ENCODE measurements at places on chromosomes 7 and 10.

GRCh38 chr7:81499262-81500116, 270.4 kb downstream of the HGF start:
- peak; percentile 83 for DNase-seq

GRCh38 chr7:151076863-151077704, 3.5 kb downstream of the FASTK start:
- peak; percentile 53 for DNase-seq

- DNase-seq = peak; percentile 67
Observed at GRCh38 chr7:31027161-31027965, 24.7 kb upstream of the ADCYAP1R1 start.

DNA sequence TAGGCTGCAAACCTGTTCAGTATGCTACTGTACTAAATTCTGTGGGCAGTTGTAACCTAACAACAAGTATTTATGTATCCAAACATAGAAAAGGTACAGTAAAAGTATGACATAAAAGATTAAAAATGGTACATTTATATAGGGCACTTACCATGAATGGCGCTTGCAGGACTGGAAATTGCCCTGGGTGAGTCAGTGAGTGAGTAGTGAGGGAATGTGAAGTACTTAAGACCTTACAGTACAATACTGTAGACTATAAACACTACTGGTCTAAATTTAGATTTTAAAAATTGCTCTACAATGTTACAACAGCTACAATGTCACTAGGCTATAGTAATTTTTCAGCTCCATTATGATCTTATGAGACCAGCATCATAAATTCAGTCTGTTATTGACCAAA, 146.0 kb upstream of the GNAI1 start:
- no peak for DNase-seq

- no peak for DNase-seq
Observed at GRCh38 chr10:128058106-128058749, 68.0 kb downstream of the MKI67 start.

DNA sequence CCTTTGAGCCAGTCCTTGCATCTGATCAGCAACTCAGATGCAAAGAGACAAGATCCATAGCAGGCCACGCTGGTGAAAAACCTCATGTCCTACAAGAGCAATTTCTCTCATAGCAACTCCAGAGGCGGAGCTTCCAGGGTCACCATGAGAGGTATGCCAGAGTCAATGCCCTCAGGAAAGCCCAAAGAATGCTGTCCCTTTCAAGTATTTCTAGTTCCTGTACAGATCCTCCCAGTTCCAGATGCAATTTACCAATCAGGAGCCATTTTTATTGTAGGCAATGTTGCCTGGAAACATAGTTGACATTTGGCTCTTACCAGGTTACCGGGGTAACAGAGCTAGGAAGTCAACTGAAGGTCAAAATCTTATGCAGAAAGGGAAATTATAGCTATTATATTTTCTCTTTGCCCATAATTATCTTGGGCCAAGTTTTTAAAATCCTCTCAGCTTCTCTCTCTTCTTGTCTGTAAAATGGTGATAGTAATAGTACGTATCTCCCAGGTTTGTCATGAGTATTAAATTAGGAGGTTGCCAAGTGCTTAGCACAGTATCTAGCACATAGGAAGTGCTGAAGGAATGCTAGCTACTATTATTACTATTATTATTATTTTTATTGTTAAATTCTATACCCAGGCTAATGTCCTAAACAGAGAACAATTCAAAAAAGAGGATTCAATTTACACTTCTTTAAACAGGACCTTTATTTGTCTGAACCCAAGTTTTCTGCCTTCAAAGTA, 46.3 kb upstream of the TM9SF3 start:
- DNase-seq = peak; percentile 69

DNA sequence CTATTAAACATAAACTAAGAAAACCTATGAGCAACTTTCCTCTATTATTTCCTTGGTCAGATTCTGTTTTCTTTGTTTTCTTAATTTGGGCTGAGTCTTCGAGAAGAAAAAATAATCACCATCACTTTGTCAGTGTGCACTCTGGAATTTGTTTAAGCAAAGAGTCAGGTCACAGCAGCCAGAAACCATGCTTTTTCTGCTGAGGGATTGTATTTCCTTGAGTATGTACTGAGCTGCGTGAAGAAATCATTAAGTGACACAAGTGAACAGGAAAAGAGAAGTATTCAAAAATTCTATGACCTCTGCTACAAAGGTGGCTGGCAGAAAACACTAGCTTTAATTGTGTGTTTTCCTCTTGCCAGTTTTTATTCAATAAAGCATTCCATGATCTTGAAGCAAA, 249.6 kb downstream of the VTI1A start:
- DNase-seq = no peak

DNA sequence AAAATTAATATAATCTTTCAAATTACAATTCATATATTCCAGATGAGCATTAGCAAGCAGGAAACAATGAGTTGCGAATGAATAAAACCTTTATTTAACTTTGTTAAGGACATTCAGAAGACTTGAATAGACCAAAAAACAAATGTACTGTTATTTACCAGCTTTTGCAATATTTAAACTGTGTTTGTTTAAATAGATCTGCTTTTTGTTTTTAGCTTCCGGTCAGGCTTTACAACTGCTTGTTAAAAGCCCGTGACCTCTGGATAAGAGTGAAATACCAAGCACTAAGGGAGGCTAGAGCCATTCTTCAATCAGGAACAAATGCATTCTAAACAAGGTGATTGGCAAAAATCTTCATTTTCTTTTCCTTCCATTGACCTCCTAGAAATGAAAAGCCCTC, 184.9 kb upstream of the GNAI1 start:
- DNase-seq = no peak

DNA sequence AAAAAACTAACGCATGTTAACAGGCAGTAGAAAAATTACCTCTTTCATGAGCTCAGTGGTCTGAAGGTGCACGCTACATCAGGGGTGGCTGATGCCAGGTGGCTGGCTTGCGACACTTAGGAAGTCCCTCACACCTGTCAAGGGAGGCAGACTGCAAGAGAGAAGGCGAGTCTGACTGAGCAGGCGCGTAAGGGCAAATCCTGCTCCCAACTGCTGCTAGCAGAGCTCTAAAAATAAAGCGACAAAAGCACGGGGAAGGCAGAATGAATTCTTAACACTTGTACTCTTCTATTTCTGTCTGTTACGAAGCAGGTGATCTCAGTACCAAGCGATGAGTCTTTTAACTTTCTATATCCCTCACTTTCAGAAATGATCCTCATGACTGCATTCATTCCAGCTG, 33.1 kb downstream of the CACNA2D1 start:
- no peak for DNase-seq

DNA sequence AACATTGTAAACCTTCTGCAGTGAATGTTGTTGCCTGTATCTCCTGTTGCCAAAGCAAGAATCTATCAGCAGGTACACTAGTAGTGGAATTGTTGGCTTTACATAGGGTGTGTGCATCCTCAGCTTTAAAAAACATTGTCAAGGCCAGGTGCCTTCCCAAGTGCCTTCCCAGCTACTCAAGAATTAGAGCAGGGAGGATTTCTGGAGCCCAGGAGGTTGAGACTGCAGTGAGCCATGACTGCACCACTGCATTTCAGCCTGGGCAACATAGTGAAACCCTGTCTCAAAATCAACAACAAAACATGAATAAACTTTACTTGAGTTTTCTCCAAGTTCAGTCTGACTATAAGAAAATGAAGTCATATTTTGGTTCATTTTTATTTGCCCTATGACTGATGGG, 217.3 kb downstream of the CCSER2 start:
- DNase-seq = no peak

DNA sequence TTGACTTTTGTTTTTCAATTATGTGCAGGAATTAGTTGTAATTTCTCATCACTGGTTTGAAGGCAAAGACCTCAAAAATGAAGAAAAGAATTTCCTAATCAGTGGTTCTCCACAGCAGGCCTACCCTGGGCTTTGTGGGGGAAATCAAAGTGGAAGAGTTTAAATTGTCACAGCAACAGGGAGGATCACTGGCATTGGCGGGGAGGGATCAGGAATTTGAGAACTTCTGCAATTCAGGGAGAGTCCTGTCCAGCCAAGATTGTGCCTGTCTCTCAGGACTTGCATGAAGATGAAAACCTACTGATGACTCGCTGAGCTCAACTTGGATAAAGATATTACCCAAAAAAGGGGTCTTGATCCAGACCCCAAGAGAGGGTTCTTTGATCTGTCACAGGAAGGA, 70.1 kb downstream of the HACD1 start:
- no peak for DNase-seq

DNA sequence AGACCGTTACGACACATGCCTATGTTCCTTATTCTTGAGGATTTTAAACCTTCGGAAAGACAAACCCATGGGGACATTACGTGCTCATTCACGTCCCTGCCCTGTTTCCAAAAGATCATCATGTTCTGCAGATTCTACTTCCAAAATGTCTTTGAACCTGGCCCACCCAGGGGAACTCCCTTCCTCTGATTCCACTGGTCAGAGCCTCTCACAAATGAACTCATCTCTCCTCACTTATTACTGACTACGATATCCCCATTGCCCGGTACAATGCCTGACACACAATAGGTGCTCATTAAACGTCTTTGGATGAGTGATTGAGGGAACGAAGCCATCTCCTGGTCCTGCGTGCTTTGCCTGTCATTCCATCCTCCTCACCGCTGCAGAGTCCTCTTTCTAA, 168.3 kb upstream of the RNF32 start:
- DNase-seq = no peak

GRCh38 chr7:41065663-41066062, 637.2 kb downstream of the INHBA start:
- DNase-seq = no peak

DNA sequence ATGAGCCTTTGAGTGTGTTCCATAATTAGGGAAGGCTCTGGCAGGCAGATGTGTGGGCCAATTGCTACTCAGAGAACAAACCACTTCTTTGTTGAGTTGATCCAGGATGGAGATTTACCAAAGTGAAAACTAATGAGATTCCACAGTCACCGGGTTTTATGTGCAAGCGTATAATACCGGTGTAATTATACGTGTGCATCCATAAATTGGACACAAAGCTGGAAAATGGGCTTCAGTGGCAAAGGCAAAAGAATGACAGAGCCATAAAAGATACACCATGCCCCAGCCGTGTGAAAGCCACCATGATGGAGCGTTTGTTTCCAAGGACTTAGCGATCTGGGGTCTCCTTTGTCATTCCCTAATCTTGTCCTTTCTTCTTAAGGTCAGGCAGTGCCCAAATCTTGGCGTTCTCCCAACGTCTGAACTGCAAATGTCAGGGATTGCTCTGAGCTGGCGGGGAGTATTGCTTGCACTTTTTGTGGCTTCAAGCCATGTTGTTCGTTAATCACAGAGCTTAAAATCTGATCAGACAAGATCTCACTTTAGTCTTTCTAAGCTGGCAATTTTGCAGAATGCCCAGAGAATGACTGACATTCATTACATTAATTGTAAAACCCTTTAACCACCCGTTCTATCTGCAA, 70.1 kb downstream of the NPTX2 start:
- no peak for DNase-seq

DNA sequence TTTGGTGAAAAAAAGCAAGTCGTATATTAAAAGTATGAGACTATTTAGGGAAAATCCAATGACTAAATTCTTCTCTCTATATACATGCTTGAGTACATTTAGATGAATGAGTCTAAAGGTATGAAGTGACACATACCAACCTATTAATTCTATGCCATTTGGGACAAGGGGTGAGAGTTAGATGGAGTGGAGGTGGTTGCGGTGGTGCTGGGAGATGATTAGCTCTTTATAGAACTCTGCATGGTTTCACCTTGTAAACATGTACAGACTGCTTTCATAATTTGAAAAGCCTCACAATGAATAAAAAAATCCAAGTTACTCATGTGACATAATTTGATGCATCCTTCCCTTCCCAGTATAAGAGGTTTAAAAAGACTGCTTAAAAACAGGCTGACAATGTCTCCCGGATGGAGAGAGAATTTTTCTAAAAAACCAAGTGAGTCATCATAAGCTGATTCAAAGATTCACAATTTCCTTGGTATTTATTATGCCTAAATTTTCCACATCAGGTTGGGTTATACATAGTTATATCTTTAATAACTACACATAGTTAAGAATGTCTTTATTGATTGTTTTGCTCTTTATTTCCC, 572.8 kb downstream of the REEP3 start:
- DNase-seq = no peak

Measured in mesendoderm (in vitro differentiated cells).